ENCODE measurements at places on chromosomes 1 and 21.

- DNase-seq = no peak
Observed at GRCh38 chr1:13746342-13746741, 46.4 kb downstream of the PRDM2 start.

- DNase-seq = no peak
Observed at GRCh38 chr1:41764656-41765055, 154.1 kb downstream of the HIVEP3 start.

DNA sequence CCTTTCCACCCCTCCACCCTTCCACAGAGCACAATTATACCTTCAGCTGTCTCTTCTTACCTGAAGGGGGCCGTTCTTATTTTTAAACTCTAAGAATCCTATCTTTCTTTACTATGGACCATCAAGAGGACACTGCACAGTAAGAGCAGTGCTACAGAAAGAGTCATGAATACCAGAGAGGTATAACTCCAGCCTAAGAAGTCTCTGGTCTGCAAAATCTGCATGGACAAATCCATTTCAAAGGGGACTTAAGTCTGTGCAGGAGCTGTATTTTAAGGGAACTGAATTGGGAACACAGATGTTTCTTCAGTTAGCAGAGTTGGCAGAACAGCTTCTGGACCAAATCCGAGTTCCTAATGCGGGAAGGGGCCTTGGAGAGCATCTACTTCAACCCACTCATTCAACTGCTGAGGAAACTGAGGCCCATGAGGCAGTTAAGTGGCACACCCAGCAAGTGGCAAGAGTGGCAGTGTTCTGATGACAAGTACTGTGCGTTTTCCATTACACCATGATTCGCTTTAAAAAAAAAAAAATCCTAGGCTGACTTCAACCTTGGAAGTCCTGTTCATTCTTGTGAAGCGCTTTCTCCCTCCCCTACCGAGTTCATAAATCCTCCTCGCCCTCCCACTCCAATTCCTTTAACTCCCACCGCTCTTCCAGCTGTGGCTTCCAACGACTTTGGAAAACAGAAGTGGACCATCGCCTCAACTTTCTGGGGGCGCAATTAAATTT lies 1.8 kb downstream of the PLPP3 start:
- DNase-seq = no peak

DNA sequence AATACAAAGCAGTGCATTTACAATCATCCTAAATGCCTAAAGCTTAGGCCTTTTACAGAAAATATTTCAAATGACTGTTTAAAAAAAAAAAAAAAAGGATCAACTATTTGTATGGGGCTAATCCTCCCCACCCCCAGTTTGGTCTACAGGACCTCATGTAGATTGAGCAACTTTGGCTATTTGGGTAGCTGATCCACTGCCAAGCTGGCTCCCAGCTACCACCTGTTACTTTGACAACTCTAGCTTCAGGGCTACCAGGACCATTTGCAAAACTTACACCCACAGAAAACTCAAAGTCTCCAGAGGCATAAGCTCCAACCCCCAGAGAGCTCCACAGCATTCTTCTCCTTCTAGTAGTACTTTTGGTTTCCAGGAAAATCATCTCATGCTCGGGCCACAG lies 29.4 kb downstream of the JAK1 start:
- DNase-seq = no peak
